T-helper 2 cell (primary cell): ENCODE measurements at places on chromosomes 11 and 22.

DNA sequence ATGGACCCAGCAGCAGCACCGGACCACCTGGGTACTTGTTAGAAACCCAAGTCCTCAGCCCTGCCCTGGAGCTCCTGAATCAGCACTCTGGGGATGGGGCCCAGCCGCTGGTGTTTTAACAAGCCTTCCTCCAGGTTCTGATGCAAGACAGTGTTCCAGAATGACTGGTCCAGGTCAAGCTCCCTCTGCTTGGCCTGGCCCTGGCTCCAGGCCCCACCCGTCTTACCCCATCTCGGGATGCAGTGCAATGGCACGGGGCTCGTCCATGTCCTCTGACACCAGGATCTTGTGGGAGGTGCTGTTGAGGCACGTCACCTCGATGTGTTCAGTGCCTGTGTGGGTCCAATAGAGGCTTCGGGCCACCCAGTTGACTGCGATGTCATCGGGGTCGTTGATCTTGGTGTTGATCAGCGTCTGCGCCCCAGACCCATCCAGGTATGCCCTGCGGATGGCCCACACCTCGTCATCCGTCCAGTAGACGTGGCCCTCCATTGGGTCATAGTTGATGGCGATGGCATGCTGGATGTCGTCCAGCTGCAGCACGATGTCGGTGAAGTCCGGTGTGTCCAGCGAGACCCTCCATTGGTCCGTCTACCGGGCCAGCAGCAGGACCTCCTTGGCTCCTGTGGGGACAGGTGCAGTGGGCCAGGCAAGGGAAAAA is 140.3 kb downstream of the CRYBB2 start:
- DNase-seq = no peak

DNA sequence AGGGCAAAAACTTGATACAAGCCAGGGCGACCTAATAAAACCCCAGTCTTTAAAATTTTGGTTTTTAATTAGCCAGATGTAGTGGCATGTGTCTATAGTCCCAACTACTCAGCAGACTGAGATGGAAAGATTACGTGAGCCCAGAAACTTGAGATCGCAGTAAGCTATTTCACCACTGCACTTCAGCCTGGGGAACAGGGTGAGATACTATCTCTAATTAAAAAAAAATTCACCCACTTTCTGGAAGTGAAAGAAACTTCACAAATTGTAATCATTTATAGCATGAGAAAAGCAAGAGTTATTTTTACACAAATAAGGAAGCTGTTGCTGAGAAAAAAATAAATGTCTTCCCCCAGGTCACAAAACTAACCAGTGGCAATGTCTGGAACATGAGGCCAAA is 882 bp upstream of the GLYATL2 start:
- no peak for DNase-seq

DNA sequence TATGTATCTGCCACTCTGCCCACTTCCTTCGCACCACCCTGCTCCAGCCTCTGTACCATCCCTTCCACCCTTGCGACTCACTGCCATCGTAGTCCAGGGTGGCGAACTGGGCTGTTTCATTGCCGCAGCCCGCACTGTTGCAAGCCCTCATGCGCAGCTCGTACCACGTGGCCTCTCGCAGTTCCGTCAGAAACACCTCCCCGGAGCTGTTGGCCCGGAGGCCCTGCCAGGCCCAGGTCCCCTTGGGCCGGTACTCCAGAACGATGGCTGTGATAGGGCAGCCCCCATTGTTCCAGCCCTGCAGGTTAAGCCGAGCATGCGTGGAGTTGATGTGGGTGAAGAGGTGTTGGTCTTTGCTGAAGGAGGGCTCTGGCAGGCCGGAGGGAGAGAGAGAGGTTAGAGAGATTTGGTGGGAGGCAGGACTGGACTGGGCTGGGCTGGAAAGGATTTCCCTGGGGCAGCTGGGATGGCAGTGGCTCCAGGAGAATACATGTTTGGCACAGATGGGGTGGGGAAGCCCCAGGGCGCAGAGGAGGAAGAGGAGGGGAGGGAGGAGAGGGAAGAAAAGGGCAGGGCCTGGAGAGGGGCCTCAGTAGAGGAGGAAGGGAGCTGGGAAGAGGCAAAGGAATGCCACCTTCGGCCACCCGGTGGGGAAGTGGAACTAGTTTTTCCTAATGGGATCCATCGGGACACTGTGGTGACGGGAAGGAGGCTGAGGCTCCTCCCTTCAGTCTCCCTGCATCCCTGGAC is 109.6 kb downstream of the CEP164 start:
- DNase-seq = no peak

DNA sequence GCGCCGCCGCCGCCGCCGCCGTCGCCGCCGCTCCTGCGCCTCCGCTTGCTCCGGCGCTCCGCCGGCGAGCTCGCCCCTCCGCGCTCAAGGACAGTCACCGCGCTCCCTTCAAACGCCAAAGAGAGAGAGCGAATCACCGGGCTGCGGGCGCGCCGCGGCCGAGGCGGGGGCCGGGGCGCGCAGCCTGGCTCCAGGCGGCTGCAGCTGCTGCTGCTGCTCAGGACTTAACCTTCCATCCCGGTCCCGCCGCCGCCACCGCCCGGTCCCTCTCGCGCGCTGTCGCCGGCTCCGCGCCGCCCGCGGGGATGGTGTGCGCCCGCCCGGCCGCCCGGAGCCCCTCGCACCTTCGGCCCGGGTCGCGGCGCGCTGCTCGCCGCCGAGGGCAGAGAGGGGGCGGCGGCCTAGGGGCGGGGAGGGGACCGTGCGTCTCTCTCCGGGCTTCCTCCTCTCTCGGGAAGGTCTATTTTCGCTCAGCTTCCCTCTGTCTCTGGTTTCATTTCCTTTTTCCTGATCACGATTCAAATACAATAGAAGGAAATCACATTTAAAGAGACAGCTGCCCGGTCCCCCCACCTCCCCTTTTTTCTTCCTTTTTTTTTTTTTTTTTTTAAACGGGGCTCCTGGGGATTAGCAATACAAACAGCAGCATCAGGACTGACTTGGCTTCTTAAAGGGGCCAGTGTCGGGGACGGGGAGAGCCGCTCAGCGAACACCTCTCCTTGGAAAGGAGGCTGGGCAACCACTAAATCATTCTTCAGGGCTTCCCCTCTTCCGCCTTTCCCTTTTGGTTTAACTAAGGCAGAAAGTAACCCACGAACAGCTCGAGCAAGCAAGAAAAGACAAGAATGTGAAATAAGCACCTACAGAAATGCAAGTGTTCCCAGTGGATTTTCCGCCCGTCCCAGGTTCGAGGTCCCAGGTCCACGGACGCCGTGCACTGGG is 22.1 kb downstream of the LMO2 start:
- DNase-seq = no peak

DNA sequence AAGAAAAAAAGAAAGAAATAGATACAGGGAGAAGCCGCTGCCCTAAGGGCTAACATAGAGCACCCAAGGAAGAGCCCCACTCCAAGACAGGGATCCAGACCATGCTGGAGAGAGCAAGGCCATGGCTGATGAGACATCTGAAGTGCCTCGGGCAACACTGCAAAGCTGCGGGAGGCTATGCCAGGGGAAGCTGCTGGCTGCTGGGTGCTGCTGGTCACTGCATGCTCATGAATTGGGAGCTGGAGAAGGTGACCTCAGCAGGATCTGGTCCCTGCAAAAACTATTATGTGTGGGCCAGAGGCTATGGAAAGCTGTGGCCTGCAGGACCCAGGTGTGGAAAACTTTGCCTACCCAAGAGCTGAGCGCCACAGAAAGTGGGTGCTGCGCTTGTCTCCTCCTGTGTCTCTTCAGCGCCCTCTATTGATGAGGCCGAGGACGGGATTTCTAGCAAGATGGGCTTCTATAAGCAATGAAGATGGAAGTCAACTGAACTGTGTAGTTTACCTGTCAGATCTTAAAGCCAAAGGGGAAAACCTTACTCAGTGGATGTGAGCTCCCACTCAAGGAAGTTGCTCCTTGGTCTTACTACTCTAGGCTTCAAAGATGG is 17.3 kb upstream of the SLC29A2 start:
- DNase-seq = peak; percentile 51

- DNase-seq = no peak
Measured at GRCh38 chr11:23957314-23957713, 539.5 kb upstream of the LUZP2 start.

- no peak for DNase-seq
Measured at GRCh38 chr11:2649848-2650247, 49.9 kb downstream of the KCNQ1OT1 start.

DNA sequence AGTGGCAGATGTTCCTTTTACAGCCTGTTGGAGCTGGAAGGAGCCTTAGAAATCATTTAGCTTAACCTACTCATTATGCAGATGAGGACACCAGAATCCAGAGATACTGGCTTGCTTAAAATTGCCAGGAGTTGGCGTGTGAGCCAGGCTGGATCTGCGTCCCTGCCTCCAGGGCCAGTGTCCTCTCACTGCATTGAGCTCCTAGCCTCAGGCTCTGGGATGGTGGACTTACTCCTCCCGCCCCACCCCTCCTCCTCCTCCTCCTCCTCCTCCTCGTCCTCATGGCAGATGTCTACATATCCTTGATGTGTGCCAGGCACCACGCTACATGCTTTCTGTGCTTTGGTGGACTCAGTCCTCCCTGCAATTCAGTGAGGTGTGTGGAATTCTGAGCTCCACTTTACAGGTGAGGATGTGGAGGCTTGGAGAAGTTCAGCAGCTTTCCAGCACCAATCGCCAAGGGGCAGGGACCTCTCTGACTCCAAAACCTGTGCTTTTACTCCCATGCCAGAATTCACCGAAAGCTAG is 24.1 kb downstream of the ADAMTS15 start:
- no peak for DNase-seq

DNA sequence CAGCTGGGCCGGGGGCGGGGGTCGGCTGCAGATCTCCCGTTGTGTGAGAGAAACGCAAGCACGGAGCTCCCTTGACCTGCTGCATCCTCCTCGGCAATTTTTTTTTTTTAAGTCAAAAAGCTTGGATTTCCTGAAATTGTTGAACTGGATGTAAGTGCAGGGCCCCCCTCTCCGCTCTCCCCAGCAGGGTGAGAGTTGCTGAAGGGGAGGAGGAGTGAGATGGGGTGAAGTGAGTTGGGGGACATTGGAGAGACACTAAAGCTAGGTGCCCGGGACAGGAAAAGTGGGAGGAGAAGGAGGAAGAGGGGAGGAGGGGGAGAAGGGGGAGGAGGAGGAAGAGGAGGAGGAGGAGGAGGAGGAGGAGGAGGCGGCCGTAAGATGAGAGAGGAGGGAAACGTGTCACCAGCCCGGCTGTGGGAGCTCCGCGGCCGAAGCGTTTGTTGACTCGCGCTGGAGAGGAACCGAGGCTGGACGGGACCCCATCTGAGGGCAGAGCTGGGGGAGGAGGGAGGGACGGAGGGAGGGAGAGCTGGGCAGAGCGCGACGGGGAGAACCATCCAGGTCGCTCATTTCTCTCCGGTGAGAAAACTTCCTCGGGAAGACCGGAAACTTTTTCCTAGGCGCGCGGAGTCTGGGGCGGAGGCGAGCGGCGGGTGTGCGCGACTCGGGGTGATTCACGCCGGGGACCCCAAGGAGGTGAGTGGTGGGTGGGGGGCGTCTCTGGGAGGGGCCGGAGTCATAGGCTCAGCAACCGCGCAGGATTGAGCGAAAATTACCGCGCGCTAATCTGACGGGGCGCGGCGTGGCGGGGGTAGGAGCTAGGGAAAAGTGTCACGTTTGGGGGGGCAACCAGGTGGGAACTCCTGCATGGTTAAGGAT is 80.2 kb downstream of the PRR5L start:
- DNase-seq = no peak

DNA sequence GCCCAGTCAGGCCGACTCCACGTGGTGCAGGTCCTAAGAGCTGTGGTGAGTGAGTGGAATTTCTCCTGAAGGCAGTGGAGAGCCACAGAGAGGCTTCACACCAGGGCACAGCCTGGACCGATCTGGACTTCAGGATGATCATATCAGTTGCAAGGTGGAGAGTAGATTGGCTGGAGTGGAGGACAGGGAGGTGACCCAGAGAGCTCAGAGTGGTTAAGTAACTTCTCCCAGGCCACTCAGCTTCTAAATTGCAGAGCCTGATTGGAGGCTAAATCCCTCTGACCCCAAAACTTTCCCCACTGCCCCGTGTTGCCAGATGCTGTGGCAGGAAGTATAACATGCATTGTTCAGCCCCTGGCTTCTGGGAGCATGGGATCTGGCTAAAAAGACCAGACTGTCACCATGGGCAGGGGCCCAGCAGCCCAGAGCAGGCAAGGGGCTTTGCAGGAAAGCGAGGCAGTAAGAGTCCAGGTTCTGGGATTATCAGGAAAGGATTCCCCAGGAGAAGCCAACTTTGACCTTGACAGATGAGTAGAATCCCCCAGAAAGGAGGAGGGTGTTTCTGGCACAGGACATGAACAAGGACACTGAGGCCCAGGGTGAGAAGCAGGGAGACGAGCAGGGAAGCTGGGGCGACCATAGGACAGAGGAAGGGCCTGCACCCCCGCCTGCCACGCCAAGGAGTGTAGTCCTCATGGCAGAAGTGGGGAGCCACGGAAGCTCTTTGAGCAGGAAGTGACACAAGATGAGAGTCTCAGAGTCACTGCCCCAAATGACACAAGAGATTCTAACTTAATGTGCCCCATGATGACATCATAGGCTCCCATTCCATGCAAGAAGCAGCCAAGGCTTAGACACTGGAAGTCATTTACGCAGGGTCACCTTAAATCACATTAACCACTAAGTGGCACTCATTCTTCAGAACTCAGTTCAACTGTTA is 4.8 kb downstream of the SLC35C1 start:
- DNase-seq = no peak
